Adrenal gland (tissue), 19 donors: ENCODE measurements at places on chromosomes 3 and 15. TPM values are rescaled to one million over a fixed set of nuclear protein-coding genes. Genes with fewer than 3 reads are reported as not detected.
A peak's percentile ranks its signal among the peaks of the same experiment; 100 is the strongest.

Gene CCNB2
- total RNA-seq, result 1.3 TPM

GRCh38 chr3:56296361-56296760, 171.9 kb downstream of the ERC2 start:
- DNase-seq, result no peak

Gene DOCK3
- total RNA-seq, result 2.9 TPM

Gene STAC
- total RNA-seq, result 12.0 TPM

- DNase-seq, result no peak
These were observed 147.6 kb upstream of the NR2F2 start for GRCh38 chr15:96182736-96183513.

DNA sequence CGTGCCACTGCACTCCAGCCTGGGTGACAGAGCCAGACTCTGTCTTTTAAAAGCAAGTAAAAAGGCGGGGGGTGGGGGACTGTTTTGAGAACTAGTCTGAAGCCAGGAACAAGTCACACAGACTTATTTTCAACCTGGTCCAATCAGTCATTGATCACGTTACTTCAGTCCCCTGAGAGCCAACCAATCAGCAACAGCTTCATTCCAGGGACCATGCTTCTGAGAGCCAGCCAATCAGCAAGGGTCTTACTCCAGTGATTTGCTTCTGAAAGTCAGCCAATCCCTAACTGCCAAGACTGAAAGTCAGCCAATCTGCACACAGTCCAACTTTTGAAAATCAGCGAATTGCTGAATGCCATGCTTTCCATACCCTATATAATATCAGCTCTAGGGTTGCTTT, 48.6 kb upstream of the C15orf39 start:
- DNase-seq, result peak; percentile 40

- peak; percentile 4 for DNase-seq
These were observed 110.0 kb downstream of the EPHB1 start for GRCh38 chr3:134904776-134905646.

DNA sequence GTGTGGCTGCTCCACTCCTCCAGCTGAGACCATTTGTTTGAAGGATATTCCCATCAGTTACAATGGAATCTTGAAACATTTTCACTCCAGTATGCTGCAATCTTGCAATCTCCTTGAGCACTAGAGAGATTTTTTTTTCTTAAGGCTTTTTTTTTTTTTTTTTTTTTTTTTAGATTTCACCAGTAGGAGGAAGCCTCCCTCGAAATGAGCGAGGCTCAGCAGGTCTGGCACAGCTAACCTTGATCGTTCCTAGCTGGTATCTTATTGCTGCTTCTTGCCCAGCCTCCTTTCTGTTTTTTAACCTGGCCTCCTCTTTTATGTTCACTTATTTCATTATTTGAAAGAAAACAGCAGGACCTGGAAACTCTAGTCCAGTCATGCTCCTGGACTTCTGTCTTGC, 48.1 kb downstream of the RAP2B start:
- DNase-seq, result no peak

Gene ALDH1A3
- 16.6 TPM for total RNA-seq

- DNase-seq, result no peak
These were observed 80.8 kb downstream of the MOBP start for GRCh38 chr3:39548282-39548681.

- no peak for DNase-seq
These were observed 101.9 kb downstream of the GLDN start for GRCh38 chr15:51443282-51443914.

DNA sequence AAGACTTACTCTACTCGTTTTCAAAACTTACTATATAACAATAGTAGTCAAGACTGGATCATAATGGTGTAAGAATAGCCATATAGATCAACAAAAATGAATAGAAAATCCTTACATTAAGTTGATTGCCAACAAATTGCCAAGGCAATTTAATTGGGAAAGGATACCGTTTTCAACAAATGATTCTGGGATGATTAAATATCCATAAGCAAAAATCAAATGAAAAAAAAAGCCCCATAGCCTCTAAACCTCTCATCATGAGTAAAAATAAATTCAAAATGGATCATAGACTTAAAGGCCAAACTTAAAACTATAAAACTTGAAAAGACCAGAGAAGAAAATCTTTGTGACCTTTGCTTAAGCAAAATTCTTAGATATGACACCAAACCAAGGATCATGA, 5.3 kb upstream of the SNRK start:
- no peak for DNase-seq

Gene TNFAIP8L3
- total RNA-seq, result 3.8 TPM

DNA sequence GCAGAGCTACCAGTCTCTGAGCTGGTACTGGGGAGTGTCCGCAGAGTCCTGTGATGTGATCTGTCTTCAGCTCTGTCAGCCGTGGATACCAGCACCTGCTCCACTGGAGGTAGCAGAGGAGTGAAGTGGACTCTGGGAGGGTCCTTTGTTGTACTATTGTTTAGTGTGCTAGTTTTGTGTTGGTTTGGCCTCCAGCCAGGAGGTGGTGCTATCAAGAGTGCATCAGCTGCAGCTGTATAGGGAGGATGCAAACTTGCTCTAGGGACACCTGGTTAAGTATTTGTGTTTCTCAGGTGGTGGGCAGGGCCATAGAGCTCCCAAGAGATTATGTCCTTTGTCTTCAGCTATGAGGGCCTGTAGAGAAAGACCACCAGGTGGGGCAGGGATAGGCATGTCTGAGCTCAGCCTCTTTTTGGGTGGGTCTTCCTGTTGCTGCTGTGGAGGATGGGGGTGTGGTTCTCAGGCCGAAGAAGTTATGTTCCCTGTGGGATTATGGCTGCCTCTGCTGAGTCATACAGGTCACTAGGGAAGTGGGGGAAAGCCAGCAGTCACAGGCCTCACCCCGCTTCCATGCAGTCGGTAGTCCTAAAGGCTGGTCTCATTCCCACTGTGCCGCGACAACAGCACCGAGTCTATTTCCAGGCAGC, 443.2 kb upstream of the TBL1XR1 start:
- no peak for DNase-seq

DNA sequence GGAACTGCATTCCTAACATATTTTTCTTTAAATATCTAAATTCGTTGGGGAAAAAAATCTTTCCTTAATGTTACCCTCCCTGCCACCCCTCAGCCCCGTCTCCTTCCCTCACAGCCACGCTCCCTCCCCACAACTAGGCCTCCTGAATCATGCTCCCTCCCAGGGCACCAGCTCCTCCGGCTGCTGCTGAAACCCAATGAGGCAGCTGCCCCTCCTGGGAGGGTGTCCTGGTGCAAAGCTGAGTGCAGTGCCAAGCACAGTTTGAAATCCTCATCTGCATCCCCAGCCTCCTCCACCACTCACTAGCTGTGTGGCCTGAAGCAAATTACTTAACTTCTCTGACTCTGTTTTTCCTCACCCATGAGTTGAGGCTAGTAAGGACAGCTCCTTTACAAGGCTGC, 2.7 kb upstream of the NR2E3 start:
- DNase-seq, result no peak

Gene CPLX3
- total RNA-seq, result 0.69 TPM

- DNase-seq, result no peak
These were observed 12.6 kb upstream of the RNU6-1 start for GRCh38 chr15:67852418-67852817.

DNA sequence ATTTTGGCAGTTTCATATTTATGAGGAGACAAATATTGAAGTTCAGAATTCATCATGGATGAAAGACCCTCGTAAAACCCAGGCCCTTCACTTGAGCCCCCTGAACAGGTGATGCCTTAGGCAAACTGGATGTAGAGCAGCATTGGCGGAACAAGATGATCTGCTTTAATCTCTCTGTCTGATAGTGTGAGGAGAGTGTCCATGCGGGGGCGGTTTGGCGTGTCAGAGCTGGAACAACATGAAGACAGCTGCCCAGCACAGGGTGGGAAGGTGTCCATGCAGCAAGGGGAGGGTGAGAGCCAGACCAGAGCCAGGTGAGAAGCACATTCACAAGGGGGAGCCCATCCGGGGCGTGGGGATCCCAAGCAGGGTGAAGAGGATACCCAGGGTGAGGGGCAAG, 31.8 kb upstream of the ANP32A start:
- no peak for DNase-seq

- no peak for DNase-seq
These were observed 10.9 kb upstream of the IL17RD start for GRCh38 chr3:57176045-57176444.

GRCh38 chr15:62618846-62619504, 423.6 kb upstream of the TPM1 start:
- no peak for DNase-seq

Gene PDIA5
- total RNA-seq, result 49.3 TPM

DNA sequence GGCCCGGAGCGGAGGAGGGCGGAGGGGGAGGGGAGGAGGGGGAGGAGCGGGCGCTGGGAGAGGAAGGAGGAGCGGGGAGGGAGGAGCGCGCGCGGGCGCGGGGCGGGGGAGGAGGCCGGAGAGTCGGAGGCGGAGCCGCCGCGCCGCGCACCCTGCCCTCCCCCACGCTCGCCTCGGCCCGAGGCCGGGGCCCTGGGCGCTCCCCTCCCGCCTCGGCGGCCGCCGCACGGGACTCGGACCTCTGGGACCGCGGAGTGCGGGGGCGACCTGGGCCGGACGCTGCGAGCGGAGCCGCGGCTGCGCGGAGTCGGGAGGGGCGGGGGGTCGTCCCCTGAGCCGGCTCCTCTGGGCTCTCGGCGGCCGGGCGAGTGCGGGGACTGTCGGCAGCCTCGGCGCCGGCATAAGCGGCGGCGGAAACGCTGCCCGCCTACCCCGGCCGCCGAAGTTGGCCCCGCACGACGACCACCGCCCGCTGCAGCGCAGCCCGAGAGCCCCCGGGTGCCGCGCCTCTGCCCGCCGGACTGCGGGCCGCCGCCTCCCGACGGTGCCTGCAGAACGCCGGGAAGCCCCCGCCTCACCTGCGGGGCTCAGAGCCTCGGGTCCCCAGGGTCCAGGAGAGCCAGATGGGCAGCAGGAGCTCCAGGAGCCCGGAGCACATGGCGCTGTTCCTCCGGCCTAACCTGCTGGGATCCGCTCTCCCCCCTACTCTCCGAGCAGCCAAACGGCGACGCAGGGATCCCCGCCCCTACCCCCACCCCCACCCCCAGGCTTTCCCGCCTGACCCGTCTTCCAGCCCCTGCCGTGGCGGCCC, 406 bp upstream of the GABRB3 start:
- peak; percentile 47 for DNase-seq

DNA sequence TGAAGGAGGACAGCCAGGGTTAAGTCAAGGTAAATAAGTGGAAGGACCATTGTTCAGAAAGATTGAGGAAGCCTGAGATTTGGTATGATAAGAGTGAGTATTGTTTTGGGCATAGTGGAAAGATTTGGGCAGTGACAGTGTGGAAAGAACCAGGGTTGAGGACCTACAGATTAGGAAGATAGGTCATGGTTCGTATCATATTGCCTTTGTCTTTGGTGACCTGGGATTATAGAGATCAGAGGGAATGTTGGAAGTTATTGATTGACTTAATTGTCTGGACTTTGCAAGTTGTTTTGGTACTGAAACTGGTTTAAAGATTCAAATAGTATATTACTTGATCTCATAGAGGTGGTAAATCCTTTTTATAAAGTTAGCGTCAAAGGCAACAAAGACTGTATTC, 23.1 kb upstream of the MGA start:
- DNase-seq, result no peak

DNA sequence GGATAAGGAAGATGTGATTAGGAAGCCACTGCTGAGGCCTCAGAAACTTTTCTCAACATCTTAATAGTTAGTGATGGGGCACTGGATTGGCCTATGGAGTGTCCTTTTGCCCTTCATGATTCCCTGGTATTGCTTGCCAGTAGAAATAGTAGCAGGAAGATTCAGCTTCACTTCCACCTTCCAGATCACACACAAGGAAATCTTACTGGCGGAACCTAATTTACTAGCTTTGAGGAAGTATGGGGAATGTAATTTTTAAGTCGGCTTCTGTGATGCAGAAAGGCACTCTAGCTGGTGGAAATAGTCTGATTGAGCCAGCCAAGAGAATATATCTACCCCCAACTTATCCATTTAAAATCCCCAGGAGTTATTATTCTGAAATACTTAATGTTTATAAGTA, 46.5 kb downstream of the LPP start:
- DNase-seq, result no peak

Gene REC114
- total RNA-seq, result not detected

Gene ROPN1
- not detected for total RNA-seq

DNA sequence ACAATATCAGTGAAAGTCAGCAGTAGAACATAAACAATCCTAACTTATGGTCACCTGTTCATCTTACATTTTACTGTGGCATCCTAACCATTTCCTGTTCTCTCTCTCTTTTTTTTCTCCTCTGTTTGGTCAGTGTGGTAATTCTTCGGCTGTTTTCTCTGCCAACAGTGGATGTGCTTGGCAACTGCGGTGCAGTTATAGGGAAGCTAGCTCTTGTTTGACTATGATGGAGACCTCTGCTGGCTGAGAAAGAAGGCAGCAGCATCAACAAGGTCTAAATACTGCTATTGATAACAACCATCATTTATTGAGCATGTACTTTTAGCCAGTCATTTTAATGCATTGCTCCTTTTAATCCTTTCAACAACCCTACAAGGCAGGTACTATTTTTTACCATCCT, 723 bp upstream of the DRD3 start:
- no peak for DNase-seq

Gene HDC
- total RNA-seq, result not detected

DNA sequence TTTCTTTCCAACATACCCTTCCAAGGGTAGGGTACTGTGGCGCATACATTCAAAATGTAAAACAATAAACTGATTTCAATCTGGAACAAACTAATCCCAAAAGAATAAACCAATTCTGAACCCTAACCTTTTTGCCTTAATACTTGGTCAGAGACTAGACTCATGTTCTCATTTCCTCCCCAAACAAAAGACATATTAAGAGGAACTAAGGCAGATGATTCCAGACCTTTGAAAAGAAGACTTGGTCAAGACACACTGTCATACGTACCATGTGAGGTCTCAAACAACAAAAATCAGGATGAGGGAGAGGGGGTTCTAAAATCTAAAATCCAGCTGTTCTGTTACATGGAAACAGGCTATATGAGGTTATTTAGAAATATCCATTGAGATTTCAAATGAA, 102.1 kb downstream of the RFTN1 start:
- no peak for DNase-seq

DNA sequence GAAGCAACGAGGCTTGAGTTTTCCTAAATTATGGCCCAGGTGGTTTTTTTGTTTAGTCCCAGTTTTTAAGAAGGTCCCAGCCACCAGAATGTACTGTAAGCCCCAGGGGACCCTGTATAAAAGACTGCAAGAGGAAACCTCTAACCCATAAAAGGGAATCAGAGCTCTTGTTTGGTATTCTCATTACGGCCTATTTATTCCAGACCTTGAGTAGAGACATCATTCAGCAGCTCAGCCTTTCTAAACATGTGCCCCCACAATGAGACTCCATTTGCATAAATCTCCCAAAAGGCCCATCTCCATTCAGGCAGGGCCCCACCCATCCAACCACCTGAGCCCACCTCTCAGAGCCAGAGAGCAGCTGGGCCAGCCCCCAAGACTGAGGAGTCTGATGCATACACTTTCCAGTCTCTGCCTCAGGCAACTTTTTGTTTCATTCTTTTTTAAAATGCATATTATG, 25.7 kb downstream of the ZDHHC3 start:
- no peak for DNase-seq

GRCh38 chr15:89768071-89768500, 8.0 kb upstream of the MESP2 start:
- no peak for DNase-seq

- no peak for DNase-seq
These were observed 245.6 kb upstream of the LRTM1 start for GRCh38 chr3:55173504-55173903.
